ENCODE measurements at places on chromosomes 5 and 9.

DNA sequence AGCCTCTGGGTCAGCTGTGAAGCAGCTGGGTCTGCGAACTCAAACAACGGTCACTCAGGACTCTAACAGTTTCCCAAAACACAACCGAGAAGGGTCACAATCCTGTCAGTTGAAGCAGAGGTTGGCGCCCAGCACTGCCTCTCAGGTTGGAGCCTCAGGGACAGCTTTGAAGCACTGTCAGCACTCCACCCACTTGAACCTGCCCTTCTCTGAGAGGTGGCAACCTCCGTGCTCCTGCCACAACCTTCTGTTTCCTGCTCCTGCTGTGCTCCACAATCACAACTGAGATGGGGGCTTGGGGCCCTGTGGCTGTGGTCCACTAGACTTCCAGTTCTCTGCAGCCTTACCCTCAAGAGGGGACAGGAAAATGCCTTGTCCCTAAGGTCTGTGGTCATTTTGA lies 21.7 kb upstream of the LCP2 start:
- no peak for DNase-seq

GRCh38 chr9:115191667-115192066 lies 73.7 kb upstream of the TNC start:
- DNase-seq = no peak

- no peak for DNase-seq
Observed at GRCh38 chr5:84181093-84181492, 203.6 kb downstream of the EDIL3 start.

GRCh38 chr9:37650873-37651768 lies at the start of gene FRMPD1:
TSS of gene FRMPD1 (plus strand) at chr9:37650954. CDS start at chr9:37692642, 41,688 bp downstream.
- no peak for DNase-seq

DNA sequence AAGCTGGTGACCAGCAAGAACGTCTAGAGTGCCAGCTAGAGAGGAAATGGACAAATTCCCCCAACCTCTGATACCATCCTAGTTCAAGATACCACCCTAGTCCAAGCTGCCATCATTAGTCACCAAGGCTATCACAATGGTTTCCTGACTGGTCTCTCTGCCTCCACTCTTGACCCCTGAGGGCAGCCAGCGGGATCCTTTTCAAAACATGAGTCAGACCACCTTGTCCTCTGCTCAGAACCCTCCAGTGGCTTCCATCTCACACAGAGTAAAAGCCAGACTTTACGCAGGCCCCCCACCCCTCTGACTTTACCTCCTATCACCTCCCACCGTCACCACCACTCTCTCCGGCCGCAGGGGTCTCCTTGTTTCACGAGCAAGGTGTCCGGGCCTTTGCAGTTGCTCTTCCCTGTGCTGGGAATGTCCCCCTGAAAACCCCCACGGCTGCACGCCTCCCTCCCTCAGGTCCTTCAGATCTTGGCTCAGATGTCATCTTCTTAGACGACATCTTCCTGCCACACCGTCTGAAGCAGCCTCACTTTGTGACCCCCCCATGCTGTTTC lies 42.2 kb upstream of the FBXW11 start:
- no peak for DNase-seq

DNA sequence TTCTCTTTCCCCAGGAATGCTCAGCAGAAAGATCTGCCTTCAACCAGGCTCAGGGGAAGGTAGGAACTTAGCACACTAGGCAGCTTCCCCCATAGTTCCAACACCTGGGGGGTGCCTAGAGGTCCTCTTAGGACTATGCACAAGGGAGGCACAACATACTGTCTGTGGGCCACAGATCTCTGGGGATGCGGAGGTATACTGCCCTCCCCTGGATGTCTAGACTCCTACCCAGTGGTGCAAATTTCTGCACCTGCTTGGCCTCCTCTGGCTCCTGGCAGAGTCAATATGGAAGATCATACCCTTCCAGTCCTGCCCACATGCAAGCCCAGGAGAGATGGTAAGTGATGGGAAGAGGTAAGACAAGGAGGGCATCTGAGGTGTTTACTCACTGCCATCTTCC lies 247.5 kb upstream of the DAPK1 start:
- DNase-seq = no peak

DNA sequence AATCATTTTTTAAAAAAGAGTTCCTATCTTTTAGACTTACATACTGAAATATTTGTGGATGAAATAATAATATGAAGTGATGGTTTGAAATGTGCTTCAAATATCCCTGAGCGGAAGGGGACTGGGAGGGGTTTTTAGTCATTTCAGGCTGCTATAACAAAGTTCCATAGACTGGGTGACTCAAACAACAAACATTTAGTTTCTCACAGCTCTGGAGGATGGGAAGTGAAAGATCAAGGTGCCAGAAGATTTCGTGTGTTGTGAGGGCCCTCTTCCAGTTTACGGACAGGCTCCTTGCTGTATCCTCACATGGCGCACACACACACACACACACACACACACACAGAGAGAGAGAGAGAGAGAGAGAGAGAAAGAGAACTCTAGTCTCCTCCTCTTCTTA lies 27.1 kb upstream of the TEX10 start:
- no peak for DNase-seq

DNA sequence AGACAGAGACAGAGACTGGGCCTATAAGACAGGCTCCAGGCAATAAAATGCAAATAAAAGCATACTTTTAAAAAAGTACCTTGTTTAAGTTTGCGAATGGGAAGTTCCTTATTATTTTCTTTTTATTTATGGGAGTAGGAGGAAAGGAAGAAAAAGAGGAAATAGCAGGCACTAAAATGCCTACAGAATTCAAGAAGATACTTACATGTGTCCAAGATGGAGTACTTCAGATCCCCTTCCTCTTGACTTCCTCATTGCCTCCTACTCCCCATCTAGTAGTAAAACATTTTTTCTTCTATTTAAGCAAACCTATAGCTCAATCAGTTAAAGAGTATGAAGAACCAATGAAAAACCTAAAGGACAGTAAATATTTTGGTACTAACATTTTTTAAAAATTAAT lies 24.8 kb downstream of the GKAP1 start:
- DNase-seq = no peak

- DNase-seq = no peak
Observed at GRCh38 chr9:131289301-131290035, at the start of gene PLPP7. TSS of gene PLPP7 (plus strand) at chr9:131289723. CDS start at chr9:131289998, 275 bp downstream.

DNA sequence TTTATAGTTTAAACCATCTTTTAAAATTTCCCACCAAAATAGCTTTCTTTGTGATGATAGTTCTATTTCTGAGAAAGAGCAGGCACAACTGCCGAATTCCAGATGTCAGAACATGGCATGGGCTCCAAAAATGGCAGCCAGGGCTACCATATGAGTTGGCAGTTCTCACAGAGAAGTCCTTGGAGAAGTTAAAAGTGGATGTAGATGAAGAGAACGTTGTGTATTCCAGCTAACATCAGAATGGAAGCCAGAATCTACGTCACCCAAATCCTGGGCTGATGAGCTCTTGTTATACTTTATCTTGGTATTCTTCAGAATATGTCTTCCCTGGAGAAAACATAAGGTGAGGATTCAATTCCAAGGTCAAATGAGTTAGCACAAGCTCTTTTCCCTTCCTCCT lies 66.9 kb upstream of the BASP1 start:
- no peak for DNase-seq

DNA sequence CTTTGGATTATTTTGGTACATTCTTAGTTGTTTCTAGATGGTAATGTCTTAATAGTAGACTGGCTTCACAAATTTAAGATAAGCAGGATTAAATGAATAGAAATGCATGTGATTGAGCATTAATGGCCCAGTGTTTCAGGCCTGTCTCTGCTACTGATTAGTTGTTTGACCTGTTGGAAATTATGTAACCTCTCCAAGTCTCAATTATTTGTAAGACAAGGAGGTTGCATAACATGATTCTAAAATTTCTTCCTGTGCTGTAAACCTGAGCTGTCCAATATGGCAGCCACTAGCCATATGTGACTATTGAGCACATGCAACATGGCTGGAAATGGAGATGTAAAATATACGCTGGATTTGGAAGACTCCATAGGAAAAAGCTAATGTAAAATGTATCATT lies 97.5 kb downstream of the ALDH1A1 start:
- no peak for DNase-seq

- DNase-seq = no peak
Observed at GRCh38 chr9:134045841-134046544, 20.7 kb downstream of the BRD3OS start.

DNA sequence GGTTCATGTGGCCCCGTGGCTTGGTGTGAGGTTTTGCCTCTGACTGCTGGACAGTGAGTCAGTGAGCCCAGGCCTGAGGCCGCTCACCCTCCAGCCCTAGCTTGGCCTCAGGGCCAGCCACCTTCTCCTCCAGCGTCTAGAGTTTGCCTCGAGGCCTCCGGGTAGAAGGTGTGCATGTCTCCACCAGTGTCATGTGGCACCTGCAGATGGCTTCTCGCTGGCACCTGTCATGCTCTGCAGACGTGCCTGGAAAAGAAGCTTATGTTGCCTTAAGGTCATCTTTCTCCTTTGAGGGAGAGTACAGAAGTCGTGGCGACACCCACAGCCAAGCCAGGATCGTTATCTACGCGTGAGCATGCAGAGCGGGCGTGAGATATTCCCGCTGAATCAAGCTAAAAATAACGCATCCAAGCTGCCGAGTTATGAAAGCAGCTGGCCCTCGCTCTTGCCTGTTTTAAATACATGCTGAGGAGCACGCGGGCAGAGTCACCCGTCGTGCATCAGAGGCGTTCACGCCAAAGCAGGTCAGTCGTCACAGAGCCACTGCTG lies 79.7 kb upstream of the FCN2 start:
- no peak for DNase-seq

DNA sequence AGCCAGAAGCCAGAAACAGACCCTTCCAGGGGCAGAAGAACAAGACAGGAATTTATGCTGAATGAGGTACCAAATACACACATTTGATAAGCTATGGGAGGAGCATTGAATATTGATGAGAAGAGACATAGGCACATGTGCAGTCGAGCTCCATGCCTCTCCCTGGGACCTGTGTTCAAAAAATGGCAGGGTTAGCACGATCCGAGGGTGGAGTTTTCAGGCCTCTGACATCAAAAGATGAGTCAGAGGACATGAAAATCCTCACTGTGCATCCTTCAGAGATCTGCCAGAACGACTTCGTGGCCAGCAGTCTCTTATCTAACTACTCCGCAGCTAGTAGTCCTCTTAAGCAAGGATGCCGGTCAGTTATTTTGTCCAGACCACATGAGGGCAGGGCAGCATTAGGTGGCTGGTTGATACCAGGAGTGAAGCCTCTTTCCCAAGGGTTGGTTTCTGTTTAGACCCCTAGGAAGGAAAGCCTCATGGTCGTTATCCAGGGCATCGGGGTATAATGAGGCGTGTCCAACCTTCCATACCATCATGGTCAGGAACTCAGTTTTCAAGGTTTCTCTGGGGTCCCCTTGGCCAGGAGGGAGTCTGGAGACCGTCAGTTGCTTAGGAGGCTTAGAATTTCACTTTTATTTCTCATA lies 11.6 kb upstream of the CMBL start:
- no peak for DNase-seq

DNA sequence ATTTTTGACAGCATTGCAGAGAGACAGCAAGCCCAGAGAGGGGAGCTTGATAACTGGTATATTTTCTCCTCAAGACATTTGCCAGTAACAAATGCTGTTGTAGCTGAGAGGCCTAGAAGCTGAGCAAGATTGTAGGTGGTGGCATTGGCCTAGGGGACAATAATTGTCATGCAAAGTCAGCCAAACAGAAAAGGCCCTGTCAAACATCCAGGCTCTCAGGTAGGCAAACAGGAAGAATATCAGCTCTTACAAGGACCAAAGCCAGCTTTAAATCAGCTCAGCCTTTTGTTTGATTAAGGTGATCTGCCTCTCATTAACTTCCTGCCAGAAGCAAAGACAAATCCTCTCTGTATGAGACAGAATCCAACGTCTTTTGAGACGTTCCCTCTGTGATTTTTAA lies 29.7 kb upstream of the BARX1 start:
- DNase-seq = no peak

DNA sequence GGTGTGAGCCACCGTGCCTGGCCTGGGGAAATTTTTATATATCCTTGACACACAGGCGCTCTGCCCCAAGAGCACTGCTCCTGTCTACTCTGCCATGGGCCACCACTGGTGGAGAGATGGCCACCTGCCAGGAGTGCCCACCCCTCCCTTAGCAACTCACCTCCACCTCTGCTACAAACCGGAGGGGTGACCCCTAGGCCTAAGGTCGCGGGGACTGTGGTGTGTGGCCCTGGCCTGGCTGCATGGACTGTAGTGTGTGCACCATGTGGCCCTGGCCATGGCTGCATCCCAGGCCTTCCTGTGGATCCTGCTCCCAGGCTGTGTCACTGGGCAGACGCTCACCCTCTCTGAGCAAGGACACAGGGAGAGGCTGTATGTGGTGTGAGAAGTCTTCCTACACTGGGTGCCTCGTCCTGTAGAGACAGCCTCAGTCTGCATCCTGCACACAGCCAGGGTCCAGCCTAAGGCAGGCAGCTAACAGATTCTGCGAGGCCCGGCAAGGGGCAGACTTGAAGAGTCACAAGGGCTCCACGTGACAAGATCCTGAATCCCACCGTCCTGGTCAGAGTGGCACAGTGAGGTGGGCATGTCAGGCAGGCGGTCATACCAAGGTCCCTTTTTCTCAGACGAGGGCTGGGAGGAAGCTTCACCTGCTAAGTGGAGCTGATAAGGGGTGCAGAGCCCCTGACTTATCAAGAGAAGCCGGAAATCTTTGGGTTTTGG lies 10.3 kb downstream of the NINJ1 start:
- DNase-seq = no peak

DNA sequence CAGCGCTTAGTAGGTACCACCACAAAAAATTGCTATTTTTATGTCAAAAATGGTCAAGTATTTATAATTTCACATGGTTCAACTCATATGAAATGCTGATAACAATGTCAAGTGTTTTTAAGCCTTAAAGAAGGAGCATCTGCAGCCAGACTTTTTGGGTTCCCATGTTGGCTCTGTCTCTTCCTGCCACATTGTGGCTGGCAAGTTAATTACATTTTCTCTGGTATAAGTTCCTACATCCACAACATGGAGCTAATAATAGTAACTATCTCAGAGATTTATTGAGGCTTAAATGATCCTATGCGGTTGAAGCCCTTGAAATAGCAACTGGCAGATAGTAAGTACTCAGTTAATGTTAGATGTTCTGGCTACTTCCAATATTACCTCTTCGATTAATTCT lies 5.4 kb downstream of the ATP10B start:
- DNase-seq = no peak

- no peak for DNase-seq
Observed at GRCh38 chr5:181035991-181036815, 3.9 kb upstream of the BTNL9 start.

DNA sequence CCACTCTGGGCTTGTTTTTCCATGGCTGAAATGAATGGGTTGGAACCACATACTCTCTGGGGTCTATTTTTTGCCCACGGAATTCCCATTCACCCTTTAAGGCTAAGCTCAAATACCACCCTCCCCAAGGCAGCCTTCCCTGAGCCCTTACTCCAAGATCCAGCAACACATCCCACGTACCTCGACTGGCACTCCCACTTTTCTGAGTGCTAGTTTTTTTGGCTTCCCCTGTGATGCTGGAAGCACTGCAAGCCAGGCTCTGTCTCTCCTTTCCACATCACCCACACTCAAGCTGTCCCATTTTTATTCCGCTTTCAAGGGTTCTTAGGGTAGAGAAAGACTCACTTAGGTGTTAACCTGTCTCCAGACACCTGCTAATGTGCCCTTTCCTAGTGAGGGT lies 6.0 kb downstream of the ST6GALNAC6 start:
- DNase-seq = no peak

All from left renal cortex interstitium (tissue), 4 donors.